Activated naive CD8-positive, alpha-beta T cell treated with anti-CD3 and anti-CD28 coated beads, Interleukin-2, amount 10 ng/mL, durations not matched to agents 7 days and 5 days (primary cell): ENCODE measurements at places on chromosomes 12 and 14. TPM values are rescaled to one million over a fixed set of nuclear protein-coding genes. Genes with fewer than 3 reads are reported as not detected.

Gene SERPINA1
- total RNA-seq: not detected

Gene TSPAN9
- 0.60 TPM for total RNA-seq

- DNase-seq: no peak
Measured at GRCh38 chr12:90851800-90852718, 102.9 kb downstream of the CCER1 start.

- DNase-seq: no peak
Measured at GRCh38 chr12:25884920-25885234, 73.6 kb upstream of the RASSF8 start.

DNA sequence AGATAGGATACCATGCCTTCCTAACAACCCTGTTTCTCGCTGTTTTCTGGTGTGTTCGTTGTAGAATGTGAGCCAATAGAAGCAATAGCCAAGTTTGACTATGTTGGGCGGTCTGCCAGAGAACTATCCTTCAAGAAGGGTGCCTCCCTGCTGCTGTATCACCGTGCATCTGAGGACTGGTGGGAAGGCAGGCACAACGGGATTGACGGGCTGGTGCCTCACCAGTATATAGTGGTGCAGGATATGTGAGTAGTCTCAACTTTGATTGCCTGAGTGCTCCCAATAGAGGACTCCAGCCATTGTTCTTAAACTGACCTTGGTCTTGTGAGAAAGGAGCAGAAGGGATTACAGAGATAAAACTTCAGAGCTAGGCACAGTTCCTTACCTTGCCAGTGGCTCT is 96.2 kb downstream of the KICS2 start:
- DNase-seq: no peak
